Progenitor cell of endocrine pancreas (in vitro differentiated cells): ENCODE measurements at places on chromosomes 5 and 9. TPM values are rescaled to one million over a fixed set of nuclear protein-coding genes. Genes with fewer than 3 reads are reported as not detected.

Gene GCNT4
- 2.5 and 3.3 TPM in 2 replicates for total RNA-seq

- no peak overlapping the region for H3K27ac ChIP-seq
- H3K4me1 ChIP-seq: peaks cover 3% of the 10 kb centered on the region
- DNase-seq: no peak
- no peak overlapping the region for H3K4me3 ChIP-seq
- peaks cover 5% of the 10 kb centered on the region for H3K27me3 ChIP-seq
Measured at GRCh38 chr9:6197330-6197729, 18.3 kb upstream of the IL33 start.

GRCh38 chr5:111855356-111855755 is 98.4 kb upstream of the NREP start:
- H3K27me3 ChIP-seq: peaks cover 15% of the 10 kb centered on the region
- peaks cover 10% of the 10 kb centered on the region for H3K4me1 ChIP-seq
- no peak overlapping the region for H3K27ac ChIP-seq
- no peak for DNase-seq
- H3K36me3 ChIP-seq: no peaks in the 10 kb centered on the region

DNA sequence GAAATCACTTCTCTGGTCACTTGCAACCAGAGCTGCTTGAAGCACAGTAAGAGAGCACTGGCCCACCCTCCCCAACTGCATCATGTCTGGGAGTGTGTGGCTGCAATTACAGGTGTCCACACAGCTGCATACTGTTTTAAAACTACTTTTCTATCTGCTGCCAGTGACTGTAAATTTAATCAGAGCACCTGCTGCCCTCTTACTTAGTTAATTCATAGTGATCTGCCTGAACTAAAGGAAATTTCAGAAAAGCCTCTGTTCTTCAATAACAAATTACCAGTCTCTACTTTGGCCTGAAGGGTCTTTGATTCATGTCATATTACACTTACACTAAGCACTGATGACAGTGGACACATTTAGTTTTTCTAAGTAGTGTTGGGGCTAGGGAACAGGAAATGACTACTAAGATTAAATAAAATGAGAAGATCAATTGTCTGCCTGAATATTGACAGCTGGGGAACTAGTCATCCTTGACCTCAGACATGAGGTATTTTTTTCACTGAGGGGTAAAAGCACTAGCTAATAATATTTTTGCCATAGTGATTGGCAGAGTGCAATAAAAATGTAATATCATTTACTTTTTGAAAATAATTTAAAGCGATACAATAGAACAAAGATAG is 788.9 kb upstream of the GRAMD2B start:
- no peak overlapping the region for H3K4me3 ChIP-seq
- no peaks in the 10 kb centered on the region for H3K36me3 ChIP-seq
- no peak overlapping the region for H3K27ac ChIP-seq
- DNase-seq: no peak
- peaks cover 7% of the 10 kb centered on the region for H3K4me1 ChIP-seq
- no peaks in the 10 kb centered on the region for H3K27me3 ChIP-seq

Gene TEK
- total RNA-seq: not detected in 2 replicates

Gene CSNK1A1
- 213 and 219 TPM in 2 replicates for total RNA-seq

DNA sequence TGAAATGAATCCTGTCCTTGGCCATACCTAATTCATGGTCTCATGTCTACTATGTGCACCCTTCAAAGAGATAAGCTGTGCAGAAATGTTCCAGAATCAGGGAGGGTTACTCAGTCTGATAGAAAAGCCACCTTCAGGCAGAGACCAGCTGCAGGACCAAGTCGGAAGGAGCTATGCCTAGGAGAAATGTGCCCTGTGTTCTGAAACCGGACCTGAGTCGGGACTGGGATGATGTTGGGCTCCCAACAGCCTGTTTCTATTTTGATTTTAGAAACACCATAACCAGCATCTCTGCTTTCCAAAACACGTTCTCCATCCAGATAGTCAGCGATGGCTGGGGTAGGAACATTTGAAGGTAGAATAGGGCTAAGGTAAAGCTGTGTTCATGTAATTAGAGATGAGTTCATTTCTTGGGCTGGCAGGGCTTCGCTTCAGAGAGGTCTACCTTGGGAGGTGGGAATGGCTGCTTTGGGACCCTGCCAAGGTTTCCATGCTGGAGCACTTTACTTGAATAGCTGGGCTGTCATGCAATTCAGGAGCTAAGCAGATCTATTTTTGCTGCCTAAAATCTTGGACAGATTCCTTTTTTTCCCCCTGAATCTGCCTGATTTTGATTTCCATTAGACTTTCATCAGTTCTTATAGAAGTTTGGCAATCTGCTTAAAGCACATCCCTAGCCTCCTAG is 2.8 kb downstream of the ADCY2 start:
- peaks cover 63% of the 10 kb centered on the region for H3K27me3 ChIP-seq
- H3K36me3 ChIP-seq: no peaks in the 10 kb centered on the region
- H3K4me1 ChIP-seq: peaks cover 7% of the 10 kb centered on the region

DNA sequence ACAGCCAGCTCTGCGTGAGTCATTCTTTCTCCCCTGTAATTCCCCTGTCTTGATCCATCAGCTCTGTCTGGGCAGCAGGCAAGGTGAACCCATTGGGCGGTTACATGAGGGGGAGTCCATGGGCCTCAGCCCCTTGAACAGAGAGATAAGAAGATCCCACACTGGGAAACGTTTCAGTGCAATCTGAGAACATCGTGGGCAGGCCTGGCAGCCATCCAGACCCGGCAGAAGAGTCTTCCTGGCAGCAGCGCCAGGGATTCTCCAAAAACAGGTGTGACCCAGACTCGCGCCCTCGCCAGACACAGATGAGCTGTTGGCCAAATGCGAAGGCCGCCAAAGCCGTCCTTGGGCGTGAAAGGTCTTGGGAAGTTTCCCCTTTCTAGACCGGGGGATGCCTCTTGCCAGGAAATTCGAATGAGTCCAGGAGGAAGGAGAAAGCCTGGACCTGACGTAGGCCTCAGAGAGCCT is 6.4 kb upstream of the SLC12A7 start:
- peaks cover 1% of the 10 kb centered on the region for H3K4me1 ChIP-seq
- no peaks in the 10 kb centered on the region for H3K36me3 ChIP-seq
- DNase-seq: no peak
- H3K27ac ChIP-seq: no peak overlapping the region
- H3K4me3 ChIP-seq: no peak overlapping the region

DNA sequence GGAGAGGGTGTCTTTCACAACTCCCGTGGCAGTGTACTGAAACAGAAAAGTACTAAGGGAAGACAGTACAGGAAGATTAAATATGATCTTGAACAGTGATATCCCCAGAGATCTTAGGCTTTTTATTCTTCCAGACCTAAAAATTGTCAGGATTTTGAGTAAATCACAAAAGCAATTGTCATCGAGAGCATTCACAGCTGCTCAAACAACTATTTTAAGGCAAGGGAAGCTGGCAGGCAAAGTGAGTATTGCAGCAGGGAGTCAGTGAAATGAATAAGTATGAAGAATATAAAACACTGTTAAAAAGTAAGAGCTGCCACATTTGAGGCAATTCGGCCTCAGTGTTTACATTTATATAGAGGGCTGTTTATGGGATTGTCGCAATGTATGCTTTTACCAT is 479.0 kb downstream of the CAAP1 start:
- H3K4me3 ChIP-seq: no peak overlapping the region
- no peak for DNase-seq
- no peaks in the 10 kb centered on the region for H3K27me3 ChIP-seq
- no peaks in the 10 kb centered on the region for H3K36me3 ChIP-seq
- no peaks in the 10 kb centered on the region for H3K4me1 ChIP-seq
- H3K27ac ChIP-seq: no peak overlapping the region

DNA sequence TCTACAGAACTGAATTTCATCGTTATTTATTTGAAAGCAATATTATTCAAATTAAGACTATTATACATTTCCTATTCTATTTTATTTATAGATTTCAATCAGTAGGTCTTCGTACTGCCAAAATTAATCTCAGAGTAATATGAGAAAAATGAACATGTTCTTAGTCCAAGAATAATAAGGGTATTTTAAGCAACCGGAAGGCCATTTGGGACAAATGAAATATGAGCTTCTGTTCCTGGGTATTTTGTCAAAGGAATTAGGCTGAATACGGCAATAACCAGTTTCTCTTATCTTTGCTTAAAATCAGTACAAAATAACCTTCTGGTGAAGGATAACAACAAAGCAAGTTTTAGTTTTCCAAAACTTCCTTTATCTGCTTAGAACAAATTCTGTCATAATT is 410.3 kb upstream of the PRR16 start:
- no peaks in the 10 kb centered on the region for H3K27me3 ChIP-seq
- H3K27ac ChIP-seq: no peak overlapping the region
- no peak for DNase-seq
- peaks cover 2% of the 10 kb centered on the region for H3K4me1 ChIP-seq
- no peaks in the 10 kb centered on the region for H3K36me3 ChIP-seq
- H3K4me3 ChIP-seq: no peak overlapping the region

DNA sequence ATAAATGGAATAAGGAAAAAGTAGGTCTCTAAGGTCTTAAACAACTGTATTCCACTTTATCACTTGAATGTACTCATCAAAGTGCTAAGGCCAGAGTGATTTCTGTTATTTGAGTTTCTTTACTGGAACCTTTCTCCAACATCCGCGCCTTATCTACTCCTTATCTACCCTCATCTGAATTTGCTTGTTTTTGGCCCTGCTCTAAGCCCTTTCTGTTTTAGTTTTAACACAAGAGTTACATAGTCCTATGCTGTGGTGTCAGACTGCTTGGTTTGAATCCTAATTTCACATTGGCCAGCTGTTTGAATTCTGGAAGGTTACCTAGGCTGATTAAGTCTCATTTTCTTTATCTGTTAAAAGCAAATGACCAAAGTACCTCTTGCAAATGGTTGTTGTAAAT is 128.3 kb downstream of the PCSK5 start:
- no peak overlapping the region for H3K4me3 ChIP-seq
- peaks cover 8% of the 10 kb centered on the region for H3K4me1 ChIP-seq
- DNase-seq: no peak
- no peaks in the 10 kb centered on the region for H3K36me3 ChIP-seq

Gene FOCAD
- total RNA-seq: 65.6 and 68.2 TPM in 2 replicates

Gene PCDHGA3
- 0.80 and 0.81 TPM in 2 replicates for total RNA-seq
